IMR-90 (cell line): ENCODE measurements at places on chromosomes 1 and 21. TPM values are rescaled to one million over a fixed set of nuclear protein-coding genes. Genes with fewer than 3 reads are reported as not detected.

SLFNL1 gene
- under 0.01 TPM in 2 replicates for total RNA-seq

F13B gene
- total RNA-seq, result not detected in 2 replicates

KRTAP19-1 gene
- not detected in 2 replicates for total RNA-seq

PRR9 gene
- not detected in 2 replicates for total RNA-seq

DDAH1 gene
- 94.5 and 108 TPM in 2 replicates for total RNA-seq

RALGPS2 gene
- total RNA-seq, result 97.8 and 148 TPM in 2 replicates

SIK1 gene
- 0.54 and 0.83 TPM in 2 replicates for total RNA-seq

TNFRSF1B gene
- 4.3 and 5.0 TPM in 2 replicates for total RNA-seq

KLF17 gene
- 0.28 and 0.36 TPM in 2 replicates for total RNA-seq

HIPK1 gene
- 25.3 and 33.9 TPM in 2 replicates for total RNA-seq

KRTAP12-2 gene
- not detected in 2 replicates for total RNA-seq

SLC19A1 gene
- total RNA-seq, result 2.2 and 3.3 TPM in 2 replicates

OR2L3 gene
- not detected in 2 replicates for total RNA-seq

SUSD4 gene
- 1.1 and 2.7 TPM in 2 replicates for total RNA-seq

FABP3 gene
- 4.8 and 5.6 TPM in 2 replicates for total RNA-seq

GLMP gene
- total RNA-seq, result 18.3 and 32.6 TPM in 2 replicates

CACNA1S gene
- total RNA-seq, result not detected in 2 replicates
